ENCODE measurements at places on chromosomes 3 and 15.

- no peak for DNase-seq
Observed at GRCh38 chr15:61003437-61004218, 225.5 kb downstream of the RORA start.

- DNase-seq, result peak; percentile 59
Observed at GRCh38 chr3:114213292-114213626, 24.1 kb downstream of the ZNF80 start.

- peak; percentile 43 for DNase-seq
Observed at GRCh38 chr3:15007681-15008141, 57.4 kb downstream of the MRPS25 start.

- DNase-seq, result no peak
Observed at GRCh38 chr3:71907996-71908395, 123.0 kb upstream of the PROK2 start.

- DNase-seq, result no peak
Observed at GRCh38 chr3:29293421-29293820, 12.6 kb downstream of the RBMS3 start.

- no peak for DNase-seq
Observed at GRCh38 chr3:157107037-157107436, 52.9 kb downstream of the CCNL1 start.

DNA sequence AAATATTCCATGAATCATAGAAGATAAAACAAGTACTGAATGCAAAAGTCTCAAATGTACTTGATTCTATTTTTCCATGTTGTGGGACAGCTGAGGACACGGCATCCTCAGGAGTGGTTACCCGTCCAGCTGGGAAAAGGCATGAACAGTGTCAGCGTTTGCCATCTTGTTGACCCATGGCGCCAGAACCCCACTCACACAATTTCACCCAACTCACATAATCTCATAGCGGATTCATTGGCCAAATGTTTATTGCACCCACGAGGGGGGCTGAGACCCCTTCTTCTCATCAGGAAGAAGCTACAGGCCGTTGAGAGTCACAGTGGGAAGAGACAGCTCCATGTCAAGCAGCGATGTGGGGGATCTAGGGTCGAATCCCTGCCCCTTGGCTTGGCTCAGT, 72.9 kb downstream of the OCA2 start:
- DNase-seq, result no peak

DNA sequence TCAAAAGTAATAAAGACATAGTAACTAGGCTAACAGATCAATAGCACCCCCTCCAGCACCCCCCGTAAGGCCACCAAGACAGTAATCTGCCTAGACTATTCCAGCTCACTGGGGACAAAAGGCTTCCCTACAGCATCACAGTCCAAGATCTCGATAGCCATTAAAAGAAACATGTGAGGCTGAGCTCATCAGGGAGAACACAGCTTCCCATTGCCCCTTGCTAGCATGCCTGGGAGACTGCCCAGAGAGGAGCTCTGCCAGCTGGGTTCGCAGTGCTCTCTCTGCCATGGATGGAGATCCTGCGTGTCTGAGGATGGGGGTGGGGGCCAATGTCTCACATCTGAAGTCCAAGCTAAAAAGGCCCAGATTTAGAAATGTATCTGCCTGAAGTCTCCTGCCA, 17.8 kb downstream of the LRIG1 start:
- peak; percentile 71 for DNase-seq

- DNase-seq, result no peak
Observed at GRCh38 chr3:148240351-148240750, 457.4 kb upstream of the AGTR1 start.

GRCh38 chr3:183487016-183487415, 58.6 kb upstream of the MCF2L2 start:
- no peak for DNase-seq

- DNase-seq, result no peak
Observed at GRCh38 chr15:100265641-100266035, 76.1 kb downstream of the ADAMTS17 start.

DNA sequence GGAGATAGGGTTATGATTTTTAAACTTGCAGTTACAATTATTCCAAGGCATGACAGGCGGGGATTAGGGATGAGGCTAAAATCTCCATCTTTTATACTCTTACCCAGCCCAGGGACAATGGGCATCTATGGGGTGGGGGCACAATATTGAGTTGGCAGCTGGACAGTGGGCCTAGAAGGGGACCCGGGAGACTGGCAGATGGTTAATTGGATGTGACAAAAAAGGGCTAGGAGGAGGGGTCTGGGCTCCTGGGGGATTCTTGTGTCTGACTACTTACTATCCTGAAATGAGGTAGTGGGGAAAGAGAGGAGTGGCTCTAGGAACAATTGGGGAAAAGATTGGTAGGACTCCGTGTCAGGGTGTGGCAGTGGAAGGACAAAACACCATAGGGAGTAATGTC, 53.0 kb upstream of the ROPN1 start:
- DNase-seq, result no peak

GRCh38 chr15:29857221-29857789, 35.0 kb upstream of the TJP1 start:
- DNase-seq, result no peak

DNA sequence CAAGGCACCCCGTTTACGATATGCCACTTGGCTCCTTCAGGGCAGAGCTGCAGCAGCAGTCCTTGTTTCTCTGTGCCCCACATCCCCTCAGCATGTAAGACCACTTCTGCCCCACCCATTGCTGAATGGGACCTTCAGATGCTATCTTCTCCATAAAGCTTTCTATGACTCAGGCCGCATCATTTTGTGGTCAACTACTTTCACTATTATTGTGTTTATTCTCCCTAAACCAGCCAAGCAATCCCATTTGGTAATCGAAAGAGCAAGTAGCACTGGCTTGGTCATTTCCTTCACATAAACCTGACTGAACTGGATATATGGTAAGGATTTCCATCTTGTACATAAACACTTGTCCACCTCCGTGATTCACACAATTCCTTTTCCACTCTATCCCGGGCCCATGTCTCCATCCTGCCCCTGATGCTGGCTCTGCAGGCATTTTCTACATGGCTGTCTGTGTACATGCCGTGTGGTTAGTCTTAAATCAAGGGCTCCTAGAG, 25.7 kb downstream of the LIPC start:
- DNase-seq, result peak; percentile 67

- no peak for DNase-seq
Observed at GRCh38 chr3:25416176-25416575, 11.9 kb upstream of the RARB start.

DNA sequence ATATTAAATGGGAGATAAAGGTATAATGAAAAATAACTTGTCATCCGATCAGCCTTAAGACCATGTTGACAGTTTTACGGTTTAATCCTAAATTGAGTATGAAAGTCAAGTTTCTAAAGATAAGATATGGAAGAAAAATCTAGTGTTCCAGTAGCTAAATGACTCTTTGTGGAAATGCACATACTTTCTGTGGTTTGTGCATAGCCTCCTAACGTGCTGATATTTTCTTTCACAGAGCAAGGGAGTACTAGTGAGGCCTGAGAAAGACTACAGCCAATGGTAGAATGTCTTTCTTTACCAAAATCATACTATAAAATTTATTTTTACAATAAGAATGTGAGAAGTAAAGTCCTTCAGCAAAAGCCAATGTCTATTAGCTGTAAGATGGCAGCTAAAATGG, 430.6 kb upstream of the RGMA start:
- no peak for DNase-seq

DNA sequence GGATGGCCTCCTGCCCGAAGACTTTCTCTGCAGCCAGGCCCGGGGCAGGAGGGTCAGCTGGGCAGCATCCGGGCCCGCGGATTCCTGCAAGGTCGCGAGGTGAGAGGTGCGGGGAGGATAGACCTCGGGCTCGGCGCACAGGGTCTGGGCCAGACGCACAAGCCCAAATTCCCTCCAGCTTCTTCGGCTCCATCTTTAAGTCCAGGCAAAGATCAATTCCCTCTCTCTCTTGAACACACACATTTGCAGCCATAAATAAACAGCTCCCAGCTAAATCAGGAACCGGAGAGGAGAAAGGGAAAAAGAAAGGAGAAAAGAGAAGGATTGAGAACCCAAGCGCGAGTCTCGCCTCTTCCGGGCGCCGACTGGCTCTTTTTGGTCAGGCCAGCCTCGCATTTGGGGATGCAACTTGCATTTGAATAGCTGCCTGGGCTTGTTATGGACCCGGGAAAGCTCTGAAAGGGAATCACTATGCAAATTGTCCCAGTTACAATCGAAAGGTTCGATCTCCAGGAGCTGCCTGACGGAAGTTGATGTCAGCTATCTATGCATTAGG, 14.5 kb upstream of the ONECUT1 start:
- DNase-seq, result no peak

DNA sequence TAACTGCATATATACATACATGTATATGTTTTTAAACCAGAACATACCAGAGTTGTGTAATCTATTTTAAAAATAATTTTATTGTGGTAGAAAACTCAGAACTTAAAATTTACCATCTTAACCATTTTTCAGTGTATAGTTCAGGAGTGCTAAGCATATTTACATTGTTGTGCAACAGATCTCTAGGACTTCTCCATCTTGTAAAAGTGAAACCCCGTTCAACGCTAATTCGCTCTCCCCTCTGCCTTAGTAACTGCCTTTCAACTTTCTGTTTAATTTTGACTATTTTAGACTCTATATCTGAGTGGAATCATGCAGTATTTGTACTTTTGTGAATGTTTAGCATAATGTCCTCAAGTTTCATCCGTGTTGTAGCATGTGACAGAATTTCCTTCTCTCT, 51.8 kb upstream of the SSR3 start:
- no peak for DNase-seq

DNA sequence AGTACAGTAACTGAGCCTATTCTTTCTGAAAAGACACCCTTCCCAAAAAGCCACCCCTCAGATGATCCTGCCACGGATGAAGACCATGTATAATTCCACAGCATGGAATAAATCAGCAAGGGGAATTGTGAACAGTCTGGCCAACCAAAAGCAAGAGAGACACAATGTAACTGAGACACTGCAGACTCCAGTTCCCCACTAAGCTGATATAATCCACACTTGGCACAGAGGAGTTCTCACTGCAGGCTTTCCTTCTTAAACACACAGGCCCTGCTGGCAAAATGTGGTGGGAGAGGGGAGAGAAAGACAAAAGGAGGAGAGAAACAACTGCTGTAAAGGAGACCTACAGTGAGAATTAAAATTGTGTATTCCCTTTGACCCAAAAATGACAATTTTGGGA, 12.7 kb downstream of the GPR156 start:
- DNase-seq, result no peak

DNA sequence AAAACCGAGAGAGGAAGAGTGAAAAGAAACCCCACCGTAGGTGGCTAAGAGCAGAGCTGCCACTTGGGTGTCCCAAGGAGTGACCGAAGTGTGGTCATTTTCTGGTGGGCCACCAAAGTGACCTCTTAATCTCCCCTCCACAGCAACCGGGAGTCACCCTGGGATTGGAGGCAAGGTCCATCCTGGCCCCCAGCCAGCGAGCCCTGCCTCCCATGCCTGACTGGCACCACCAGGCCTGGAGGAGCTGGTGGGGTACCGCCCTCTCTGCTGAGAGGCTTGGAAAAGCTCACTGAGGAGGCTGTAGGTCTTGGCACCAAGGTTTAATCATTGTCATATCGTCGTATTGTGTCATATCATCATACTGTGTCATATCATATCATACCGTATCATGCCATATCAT, 74.0 kb upstream of the TRPM1 start:
- DNase-seq, result no peak

DNA sequence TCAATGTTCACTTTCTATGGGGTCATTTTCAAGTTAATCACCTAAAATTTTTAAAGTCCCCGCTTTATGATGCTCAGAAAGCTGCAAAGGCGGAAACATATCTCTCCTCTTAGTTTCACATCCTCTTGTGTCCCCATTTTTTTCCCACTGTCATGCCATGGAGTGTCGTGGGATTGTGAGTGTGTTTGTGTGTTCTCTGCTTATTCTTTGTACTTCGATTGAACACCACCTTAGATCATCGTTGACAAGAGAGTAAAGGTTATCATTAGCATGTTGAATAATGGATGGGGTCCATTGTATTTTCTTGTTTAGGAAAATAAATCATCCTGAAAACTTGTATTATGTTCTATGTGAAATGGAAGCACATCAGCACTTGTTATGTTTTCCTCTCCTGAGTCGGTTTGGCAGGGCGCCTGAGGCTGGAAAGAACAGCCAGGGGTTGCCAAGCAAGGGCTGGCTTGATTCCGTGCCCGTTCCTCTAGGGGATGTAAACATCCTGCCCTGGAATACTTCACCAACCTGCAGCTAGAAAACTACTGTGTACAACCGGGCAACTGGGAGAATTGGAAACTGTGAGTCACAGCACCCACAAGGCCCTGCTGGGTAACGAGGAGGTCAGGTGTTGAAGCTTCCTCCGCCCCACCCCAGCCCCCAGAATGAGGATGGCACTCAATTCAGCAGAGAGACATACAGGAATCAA, 67.2 kb downstream of the EIF4E3 start:
- no peak for DNase-seq

DNA sequence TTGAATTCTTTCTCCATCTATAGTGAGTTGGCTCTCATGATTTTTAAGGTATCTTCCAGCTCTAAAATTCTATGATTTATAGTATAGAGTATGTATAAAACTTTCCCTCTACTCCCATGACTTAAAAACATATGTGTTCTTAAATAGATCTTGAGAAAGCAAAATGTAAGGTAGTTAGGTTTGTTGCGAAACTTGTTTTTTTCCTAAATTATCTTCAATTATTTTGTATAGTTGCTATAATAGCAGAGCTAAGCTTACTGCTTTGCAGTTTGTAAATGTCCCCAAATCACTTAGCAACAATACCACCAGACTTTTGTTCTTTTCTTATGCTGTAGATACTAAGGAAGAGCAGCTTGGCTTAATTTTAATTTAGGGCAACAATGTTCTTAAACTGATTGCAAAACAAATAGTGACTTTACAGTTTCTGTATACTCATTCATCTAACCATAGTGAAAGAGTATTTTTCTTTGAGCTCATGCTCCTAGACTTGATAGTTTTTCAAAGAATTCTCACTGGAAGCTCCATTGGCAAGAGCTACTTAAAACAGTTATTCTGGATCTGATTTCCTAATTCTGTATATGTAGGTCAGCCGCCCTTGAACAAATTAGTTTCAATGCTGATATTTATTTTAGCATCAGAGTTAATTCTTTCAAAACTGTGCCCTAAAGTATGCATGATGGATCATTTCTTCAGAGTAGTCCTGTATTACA, 61.2 kb downstream of the LYSMD4 start:
- no peak for DNase-seq

DNA sequence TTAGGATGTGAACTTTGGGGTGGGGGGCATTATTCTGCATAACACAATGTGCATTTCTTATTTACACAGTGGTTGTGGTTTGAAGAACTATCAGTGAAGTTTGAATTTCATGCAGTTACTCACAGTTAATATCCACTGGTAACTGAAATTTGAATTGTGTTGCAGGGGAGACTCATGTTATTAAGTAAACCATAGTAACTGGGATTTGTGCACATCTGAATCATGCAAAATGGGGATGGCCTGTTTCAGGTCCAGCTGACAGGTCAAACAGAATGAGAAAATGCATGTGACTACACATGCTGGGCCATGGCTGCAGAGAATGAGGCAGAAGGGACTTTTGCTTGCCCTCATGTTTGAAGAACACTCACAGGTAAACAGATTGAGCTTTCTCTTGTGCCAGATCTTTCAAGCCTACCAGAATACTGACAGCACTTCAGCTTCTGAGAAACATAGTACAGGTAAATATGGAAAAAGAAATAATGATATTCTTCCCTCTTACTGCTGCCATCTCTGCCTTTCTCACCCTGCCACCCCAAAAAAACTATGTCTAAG, 115.0 kb downstream of the POLQ start:
- DNase-seq, result no peak

- DNase-seq, result peak; percentile 93
Observed at GRCh38 chr3:45026957-45027356, 854 bp downstream of the CLEC3B start.

GRCh38 chr3:56321892-56322291, 146.4 kb downstream of the ERC2 start:
- DNase-seq, result no peak

Measured in AG08395 (cell line).